ENCODE measurements at places on chromosomes 5 and 9.
A peak's percentile ranks its signal among the peaks of the same experiment; 100 is the strongest.

GRCh38 chr9:100492952-100493351 is 20.0 kb downstream of the TMEFF1 start:
- DNase-seq: peak; percentile 50

- DNase-seq: no peak
Measured at GRCh38 chr9:134198791-134199190, 34.4 kb upstream of the RNU6ATAC start.

GRCh38 chr5:176716320-176716719 is 69.0 kb downstream of the TSPAN17 start:
- DNase-seq: peak; percentile 57

DNA sequence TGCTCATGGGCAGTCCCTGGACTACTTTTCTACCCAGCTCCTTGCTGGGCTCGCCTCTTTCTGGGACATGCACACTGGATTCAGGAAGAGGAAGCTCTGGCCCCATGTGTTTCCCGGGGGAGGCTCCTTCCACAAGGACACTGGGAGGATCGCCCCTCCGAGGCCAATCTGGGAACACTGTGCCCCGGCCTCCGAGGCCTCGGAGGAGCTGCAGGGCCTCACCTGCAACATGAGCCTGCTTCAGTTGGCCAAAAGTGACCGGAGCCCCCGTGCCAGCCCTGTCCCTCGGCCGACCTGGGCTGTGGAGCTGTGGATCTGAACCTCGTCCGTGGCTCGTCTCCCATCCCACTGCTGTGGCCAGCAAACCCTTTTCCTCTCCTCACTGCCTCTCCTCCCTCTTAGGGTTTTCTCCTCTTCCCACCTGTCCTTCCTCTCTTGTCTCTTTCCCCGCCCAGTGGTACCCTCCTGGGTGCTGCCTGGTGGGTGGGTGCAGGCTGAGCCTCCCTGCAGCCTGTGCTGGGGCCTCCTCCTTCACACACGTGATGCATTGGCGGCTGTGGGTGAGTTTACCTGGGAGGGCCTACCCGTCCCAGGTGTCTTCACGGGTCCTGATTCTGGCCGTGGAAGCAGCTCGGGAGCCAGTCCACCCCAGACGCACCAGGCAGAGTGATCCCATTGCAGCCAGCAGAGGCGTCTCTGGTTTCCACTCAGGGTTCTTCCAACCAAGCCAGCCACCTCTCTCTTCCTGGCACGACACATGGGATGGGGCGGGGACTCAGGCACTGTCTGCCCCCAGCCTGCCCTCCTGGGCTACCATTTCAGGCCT is 241.8 kb downstream of the CACNA1B start:
- no peak for DNase-seq

- no peak for DNase-seq
Measured at GRCh38 chr9:121192518-121192917, 9.2 kb downstream of the RAB14 start.

DNA sequence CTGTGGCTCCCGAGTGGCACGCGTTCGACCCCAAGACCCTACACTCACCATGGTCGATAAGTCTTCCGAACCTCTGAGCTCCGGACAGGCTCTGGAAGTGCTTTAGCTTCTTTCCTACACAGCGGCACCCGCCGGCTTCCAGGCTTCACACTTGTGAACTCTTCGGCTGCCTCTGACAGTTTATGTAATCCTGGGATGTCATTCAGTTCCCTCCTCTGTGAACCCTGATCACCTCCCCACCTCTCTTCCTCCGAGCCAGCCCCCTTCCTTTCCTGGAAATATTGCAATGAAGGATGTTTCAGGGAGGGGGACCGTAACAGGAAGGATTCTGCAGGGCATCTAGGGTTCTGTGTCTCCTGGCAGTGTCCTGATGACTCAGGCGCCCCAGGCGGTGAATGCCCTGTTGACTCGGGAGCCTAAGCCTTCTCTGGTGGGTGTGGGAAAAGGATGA is at the start of gene CD14:
Gene CD14, minus strand, starts transcription at position 155 of the 451 bp plus-strand sequence. Its CDS starts 104 bp downstream, at position 51.
- DNase-seq: peak; percentile 51

DNA sequence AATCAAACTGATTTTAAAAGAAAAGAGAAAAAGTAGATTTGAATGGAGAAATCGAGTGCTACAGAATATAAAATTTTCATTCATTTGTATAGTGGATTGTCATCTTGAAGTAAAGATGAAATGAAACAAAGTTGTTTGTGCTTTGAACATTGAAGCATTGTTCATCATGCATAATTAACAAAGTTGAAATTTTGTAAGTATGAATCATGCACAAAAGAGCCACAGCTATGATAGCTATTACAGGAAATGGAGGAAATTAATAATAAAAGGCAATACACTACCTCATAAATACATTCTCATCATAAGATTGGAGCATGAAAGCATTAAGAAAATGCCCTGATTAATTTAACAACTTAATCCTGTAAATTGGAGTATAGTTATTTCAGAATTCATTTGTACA is 153.4 kb upstream of the TLX3 start:
- peak; percentile 45 for DNase-seq
